GM03348 (cell line): ENCODE measurements at places on chromosomes 7 and 10.

DNA sequence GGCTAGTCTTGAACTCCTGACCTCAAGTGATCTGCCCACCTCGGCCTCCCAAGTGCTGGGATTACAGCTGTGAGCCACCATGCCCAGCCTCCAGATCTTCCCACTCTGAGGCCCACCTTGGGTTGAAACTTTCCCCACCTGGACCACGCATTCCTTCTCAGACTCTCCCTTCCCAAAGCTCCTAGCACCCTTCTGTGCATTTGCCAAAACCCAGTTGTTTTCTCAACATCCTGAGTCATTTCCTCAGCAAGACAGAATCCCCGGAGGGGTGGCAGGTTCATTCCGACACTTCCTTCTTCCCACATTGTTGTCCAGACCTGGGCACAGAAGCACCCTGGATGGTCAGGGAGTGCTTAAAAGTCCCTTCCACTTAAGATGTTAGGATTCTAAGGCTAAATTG lies 28.9 kb downstream of the BAG3 start:
- peak; percentile 83 for DNase-seq

GRCh38 chr10:109259293-109259692 lies 664.0 kb downstream of the XPNPEP1 start:
- DNase-seq, result peak; percentile 27

DNA sequence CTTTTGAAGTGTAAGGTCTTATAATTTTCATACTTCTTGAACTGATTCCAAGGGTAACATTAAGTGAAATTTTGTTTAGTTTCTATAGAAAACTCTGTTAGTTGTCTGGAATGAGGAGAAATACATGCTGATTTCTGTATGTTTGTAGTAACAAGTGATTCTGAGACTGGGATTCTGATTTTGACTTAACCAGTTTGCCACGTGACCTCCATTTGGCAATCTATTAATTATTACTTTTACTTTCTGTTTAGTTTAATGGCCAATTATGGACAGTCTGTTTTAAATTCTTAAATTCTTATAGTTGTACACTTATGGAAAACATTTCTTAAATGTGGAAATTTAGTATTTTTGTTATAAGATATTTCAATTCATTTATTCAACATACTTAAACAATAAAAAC lies 163.1 kb downstream of the ADK start:
- DNase-seq, result peak; percentile 17

DNA sequence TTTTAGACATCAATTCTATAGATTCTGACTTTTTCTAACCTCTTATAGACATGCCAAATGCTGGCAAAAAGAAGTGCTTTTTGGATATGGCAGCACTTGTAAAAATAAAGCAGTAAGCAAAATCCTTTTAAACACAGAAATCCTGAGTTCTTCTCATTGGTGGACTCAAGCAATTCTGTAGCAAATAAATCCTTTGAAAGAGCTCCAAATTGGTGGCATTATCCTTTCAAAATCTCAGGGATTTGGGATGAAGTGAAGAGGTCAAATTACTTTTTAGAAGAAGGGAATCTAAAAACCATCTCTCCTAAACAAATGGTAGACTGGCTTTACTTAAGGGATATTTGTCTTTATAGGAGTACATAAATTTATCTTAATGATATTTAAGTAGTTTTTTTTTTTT lies 17.5 kb upstream of the ASCC1 start:
- DNase-seq, result no peak

GRCh38 chr7:144649120-144649519 lies 186.7 kb downstream of the TPK1 start:
- DNase-seq, result no peak

DNA sequence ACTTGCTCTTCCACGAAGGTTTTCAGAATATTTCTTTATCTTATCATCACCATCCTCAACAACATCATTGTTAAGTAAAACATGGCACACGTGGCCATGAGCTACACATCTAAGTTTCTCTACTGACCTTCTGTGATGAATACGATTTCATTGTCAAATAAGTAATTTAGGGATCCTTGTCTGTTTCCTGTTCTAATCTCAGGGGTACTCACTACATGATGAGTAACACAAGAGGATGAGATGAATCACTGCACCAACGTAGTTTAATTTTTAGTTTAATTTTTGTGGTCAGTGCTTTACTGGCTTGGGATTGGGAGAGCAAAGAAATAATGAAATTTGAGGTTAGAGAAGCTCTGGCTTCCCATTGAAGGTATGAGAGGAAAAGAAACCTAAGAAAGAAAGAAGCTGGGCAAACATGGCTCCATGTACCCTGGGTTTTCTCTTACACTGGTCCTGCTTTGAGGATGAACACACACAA lies 461.9 kb upstream of the KLF6 start:
- DNase-seq, result peak; percentile 69
